ENCODE measurements at places on chromosomes 6 and 20. TPM values are rescaled to one million over a fixed set of nuclear protein-coding genes. Genes with fewer than 3 reads are reported as not detected.

The SLC32A1 gene
- total RNA-seq: not detected

The RAET1L gene
- total RNA-seq: not detected

The SPTLC3 gene
- total RNA-seq: not detected

The GPX5 gene
- total RNA-seq: not detected

- DNase-seq: no peak
- peaks cover 8% of the 10 kb centered on the region for H3K4me1 ChIP-seq
- H3K4me3 ChIP-seq: no peak overlapping the region
- peaks cover 21% of the 10 kb centered on the region for H3K27me3 ChIP-seq
- no peak overlapping the region for H3K27ac ChIP-seq
These were observed 101.2 kb upstream of the ARMC2 start for GRCh38 chr6:108746836-108747575.

DNA sequence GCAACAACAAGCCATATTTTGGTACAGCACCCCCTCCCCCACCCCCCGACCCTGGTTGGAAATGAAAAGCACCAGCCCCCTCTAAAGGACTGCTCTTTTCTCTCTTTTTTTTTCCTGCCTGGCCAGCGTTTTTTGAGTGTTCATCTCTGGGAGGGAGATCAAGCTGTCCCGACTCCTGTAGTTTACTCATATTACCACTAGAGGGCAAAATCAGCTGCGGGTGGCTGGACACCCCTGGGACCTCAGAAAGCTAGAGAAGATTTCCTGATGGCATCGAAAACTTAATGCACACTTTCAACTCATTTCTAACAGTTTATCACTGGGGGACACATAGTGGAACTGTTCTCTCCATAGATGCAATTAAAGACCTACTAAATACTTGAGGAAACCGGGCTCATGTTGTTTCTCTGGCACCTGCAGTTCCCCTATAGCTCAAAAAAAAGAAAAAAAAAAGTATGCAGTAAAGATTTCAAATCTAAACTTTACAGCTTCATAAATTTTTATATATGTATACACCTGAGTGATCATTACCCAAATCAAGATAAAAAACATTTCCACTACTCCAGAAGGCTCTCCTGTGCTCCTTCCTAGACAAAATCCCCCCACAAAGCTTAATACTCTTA, 24.4 kb downstream of the CNBD2 start:
- DNase-seq: peak; percentile 50
- H3K4me1 ChIP-seq: peaks cover 6% of the 10 kb centered on the region
- H3K27ac ChIP-seq: no peak overlapping the region
- H3K27me3 ChIP-seq: peaks cover 17% of the 10 kb centered on the region
- H3K36me3 ChIP-seq: no peaks in the 10 kb centered on the region

GRCh38 chr6:21986703-21987102, 310.1 kb downstream of the PRL start:
- H3K4me3 ChIP-seq: no peak overlapping the region
- H3K4me1 ChIP-seq: peaks cover 6% of the 10 kb centered on the region
- DNase-seq: no peak
- no peak overlapping the region for H3K27ac ChIP-seq

Data from activated CD4-positive, alpha-beta memory T cell treated with anti-CD3 and anti-CD28 coated beads, Interleukin-2, amount 10 ng/mL, durations not matched to agents 7 days and 5 days (primary cell).